ENCODE measurements at places on chromosomes 6 and 20.
A peak's percentile ranks its signal among the peaks of the same experiment; 100 is the strongest.

- DNase-seq = no peak
These were observed 554.5 kb upstream of the MAP3K7 start for GRCh38 chr6:91141346-91141745.

DNA sequence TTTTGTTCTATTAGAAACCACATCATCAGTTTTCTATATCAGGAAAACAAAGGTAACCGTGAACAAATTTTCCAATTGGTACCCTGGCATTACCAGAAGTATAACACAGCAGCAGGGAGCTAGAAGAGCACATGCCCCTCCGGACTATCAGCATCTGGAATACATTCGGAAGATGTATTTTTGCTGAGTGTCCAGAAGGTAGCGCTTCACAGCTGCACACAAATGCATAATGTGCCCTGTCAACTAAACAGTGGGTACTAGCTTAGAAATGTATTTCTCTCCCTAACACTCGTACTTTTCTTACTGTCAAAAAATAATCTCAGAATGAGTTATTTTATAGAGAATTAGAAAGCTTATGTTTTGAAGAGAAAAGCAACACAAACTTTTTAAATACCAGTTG lies 77.6 kb downstream of the HUS1B start:
- peak; percentile 33 for DNase-seq

DNA sequence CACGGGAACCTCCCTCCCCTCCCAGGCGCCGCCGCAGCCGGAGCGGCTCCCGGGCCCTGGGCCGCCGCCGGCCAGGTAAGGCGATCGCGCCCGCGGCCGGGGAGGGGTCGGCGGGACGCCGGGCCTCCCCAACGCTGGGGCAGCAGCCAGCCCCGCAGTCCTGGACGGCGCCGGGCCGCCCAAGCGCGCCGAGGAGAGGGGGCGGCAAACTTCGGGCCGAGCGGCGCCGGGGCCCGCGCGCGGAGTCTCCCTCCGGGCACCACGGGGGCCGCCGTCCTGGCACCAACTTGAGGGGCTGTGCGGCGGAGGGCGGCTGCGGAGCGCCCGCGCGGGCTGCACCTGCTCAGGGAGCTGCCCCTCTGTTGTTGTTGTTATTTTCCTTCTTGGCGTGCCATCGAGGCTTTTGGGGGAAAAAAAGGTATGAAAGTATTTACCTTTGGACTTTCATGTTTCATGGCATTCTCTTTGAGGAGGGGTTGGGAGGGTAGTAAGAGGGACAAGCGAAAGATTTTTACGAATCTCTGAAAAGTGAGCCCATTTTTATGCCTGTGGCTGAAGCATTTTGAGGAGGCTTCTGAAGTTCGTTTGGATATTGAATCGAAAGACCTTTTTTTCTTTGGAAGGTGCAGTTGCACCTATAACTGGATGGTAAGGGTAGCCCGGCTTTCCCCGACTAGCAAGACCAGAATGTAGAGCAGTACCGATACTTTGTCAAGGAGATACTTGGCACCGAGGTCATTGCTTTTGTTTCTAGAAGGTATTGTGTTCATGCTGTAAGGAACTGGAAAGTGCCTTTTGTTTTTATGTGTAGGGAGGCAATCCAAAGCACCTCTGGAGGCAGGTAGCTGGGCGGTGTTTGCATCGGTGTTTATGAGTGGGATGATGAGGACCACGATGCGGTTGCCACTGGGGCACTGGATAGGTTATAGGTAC lies at the start of gene RNF182:
Gene RNF182 (plus strand): TSS at position 4 of the 933 bp plus-strand sequence. CDS start 52,168 bp downstream, outside the sequence.
- DNase-seq = no peak

- no peak for DNase-seq
These were observed 1.9 kb upstream of the HMGA1 start for GRCh38 chr6:34234667-34235306.

DNA sequence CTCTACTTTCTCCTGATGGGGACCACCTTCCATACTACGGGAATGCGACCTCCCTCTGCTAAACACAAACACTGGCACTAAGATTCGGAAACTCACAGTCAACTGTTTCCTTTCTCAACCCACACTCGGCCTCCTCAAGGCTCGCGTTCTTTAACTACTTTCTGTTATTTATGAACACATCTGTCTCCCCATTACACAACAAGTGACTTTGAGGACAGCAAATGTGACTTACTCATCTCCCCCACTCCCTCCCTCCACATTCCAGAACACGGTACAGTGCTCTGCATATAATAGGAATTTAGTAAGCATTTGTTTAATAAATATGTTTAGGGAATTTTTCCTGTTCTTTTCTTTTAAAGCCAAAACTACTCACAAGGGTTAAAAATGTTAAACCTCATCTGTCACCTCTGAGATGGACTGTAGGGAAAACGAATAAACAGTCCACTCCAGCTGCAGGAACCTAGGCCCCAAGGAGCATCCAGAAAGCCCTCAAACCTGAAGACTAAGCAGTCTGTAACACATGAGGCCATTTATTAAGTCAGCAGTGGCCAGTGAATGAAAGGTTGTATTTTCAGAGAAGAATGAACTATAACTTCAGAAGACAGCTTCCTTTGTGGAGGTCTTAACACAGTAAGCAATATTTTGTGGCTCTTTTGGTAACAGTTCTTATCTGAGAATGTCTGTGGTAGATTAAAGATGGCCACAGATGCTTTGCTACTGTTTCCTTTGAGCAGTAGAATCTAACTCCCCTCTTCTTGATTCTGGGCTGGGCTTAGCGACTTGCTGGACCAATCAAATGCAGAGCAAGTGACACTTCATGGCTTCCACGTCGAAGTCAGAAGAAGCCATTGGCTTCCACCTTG lies 209.6 kb upstream of the DTNBP1 start:
- peak; percentile 94 for DNase-seq

- DNase-seq = peak; percentile 21
These were observed 74.6 kb upstream of the TAB2 start for GRCh38 chr6:149242883-149243282.

DNA sequence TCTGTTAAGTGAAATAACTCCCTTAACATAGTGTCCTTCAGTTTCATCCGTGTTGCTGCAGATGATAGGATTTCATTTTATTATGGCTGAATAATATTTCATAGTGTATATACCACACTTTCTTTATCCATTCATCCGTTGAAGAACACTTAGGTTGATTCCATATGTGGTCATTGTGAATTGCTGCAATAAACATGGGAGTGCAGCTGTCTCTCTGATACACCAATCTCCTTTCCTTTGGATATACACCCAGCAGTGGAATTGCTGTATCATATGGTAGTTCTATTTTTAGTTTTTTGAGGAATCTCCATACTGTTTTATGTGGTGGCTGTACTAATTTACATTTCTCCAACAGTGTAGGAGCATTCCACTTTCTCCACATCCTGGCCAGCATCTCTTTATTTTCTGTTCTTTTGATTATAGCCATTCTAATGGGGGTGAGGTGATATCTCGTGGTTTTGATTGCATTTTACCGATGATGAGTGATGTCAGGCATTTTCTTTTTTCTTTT lies 193.2 kb downstream of the SLC16A10 start:
- DNase-seq = no peak

- no peak for DNase-seq
These were observed 316.6 kb downstream of the THBS2 start for GRCh38 chr6:168937054-168937453.

DNA sequence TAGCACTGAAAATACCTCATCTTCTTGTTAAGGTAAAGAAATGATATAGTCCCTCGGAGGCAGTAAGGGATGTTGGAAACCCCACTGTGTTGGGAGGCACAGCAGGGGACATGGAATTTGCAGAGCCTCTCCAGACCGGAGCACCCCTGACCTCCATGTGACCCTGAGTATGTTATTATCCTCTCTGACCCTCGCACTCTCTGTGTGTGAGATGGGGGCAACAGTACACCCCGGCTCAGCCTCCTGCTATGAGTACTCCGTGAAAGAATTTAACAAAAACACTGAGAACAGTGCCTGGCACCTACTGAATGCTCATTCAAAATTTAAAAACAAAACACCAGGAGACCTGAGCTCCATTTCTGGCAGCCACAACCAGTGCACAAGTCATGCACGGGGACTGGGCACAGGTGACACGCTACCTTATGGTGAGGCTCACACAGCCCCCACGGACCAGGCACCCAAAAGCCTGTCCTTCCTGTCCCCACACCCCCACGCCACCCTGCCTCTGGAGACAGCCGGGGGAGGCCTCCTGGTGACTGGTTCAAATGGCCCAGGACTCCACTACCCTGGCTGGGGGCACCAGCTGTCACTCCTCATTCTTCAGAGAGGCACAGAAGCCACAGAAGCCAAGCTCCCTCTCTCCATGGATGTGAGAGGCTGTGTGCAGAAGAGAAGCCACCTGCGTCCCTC lies 6.1 kb downstream of the NINL start:
- DNase-seq = no peak

- DNase-seq = no peak
These were observed 32.7 kb downstream of the WDR27 start for GRCh38 chr6:169669147-169669546.

DNA sequence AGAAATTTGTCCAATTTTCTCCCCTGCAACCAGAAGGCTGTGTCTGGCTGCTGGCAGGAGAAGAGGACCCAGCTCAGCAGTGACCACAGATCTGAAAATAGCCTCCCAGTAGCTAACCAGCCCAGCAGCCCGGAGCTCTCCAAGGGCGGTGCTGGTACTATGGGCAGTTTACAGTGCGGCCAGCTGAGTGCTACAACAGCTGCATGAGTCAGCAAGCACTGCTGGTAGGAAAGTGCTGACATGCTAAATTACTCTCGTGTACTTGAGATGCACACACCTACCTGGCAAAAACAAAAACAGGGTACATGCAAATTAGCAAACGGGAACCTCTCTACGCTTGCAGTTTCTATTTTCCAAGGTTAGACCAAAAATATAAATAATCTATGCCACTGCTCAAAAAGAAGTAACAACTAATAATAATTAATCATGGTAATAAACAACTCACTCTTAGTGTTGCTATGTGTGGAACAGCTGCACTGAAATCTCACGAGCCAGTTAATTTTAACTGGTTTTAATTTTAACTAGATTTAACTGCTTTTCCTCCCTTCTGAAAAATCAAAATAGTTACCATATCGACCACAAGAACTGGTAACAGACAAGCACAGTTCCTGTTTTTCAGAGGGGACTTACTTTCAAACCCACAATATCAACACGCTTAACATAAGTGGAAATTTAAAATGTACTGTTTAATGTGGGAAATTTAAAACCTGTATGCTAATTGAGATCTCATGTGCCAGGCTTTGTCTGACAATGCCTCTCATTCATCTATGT lies 10.8 kb downstream of the BACH2 start:
- DNase-seq = peak; percentile 87

GRCh38 chr20:44104798-44105517 lies 82.0 kb downstream of the JPH2 start:
- peak; percentile 59 for DNase-seq

- DNase-seq = peak; percentile 76
These were observed 706 bp downstream of the ZNF184 start for GRCh38 chr6:27472182-27472616.

DNA sequence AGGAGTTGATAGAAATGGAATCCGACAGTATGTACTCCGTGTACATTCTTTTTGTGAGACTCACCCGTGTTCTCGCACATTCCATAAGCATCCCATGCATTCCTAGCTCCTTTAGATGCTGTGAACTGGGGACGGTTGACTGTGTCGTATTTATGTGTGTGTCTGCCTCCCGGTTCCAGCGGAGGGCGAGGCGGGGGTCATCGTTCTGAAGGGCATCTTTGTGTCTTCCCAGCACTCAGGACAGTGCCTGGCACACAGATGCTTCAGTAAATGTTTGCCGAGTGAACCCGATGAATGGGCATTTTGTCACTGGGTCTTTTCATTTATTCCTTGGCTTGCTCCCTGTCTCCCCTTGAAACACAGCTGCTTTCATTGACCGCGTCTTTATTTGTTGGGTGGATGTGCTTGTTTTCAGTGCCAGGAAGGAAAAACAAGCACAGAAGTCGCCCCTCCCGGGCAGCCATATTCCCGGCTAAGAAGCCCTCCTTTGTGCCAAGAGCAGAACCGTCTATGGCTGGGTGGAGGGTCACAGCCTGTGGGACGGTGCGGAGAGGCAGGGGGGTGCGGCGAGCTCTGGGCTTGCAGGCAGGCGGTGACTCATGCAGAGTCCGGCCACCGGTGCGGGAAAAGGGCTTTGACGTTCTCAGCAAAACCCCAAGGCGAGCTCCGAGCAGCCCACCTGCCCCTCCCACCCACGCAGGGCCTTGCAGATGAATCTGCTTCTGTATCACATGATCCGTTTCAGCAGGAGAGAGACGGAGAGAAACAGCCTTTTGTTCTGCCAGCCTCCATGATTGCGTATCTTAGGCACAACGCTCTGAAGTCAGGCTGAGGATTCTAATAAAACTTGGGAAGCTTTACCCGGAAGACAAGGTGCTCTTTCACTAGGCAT lies 11.2 kb upstream of the PSMG4 start:
- DNase-seq = peak; percentile 91

DNA sequence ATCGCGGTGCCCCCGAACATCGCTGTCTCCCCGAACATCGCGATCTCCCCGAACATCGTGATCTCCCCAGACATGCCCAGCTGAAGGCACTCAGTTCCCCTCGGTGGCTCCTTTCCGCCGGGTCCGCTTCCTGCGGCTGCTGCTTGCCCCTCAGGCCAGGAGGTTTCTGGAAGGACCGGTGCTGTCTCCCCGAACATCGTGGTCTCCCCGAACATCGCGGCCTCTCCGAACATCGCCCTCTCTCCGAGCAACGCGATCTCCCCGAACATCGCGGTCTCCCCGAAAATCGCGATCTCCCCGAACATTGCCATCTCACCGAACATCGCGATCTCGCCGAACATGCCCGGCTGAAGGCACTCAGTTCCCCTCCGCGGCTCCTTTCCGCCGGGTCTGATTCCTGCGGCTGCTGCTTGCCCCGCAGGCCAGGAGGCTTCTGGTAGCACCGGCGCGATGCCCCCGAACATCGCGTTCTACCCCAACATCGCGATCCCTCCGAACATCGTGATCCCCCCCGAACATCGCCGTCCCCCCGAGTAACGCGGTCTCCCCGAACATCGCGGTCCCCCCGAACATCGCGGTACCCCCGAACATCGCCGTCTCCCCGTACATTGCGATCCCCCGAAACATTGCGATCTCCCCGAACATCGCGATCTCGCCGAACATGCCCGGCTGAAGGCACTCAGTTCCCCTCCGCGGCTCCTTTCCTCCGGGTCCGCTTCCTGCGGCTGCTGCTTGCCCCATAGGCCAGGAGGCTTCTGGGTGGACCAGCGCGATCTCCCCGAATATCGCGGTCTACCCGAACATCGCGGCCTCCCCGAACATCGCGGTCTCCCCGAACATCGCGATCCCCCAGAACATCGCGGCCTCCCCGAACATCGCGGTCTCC lies 808 bp downstream of the ULBP1 start:
- DNase-seq = peak; percentile 24

- DNase-seq = no peak
These were observed 23.8 kb downstream of the MAN1A1 start for GRCh38 chr6:119325559-119326265.

DNA sequence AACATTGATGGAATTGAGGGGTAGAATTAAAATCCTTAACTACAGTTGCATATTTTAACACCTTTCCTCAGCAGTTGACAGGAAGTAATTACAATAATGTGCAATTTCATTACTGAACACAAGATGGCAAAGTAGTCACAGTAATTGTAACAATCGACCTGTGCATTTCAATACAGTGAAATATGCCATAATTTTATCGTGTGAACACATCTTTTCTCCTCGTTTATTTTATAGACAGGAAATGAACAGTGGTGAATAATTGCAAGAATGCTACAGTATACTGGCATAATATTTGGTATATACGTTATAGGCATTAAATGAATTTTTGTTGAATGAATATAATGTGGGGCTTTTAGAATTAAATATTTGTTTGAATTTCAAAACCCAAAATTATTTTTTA lies 25.0 kb downstream of the CYB5R4 start:
- peak; percentile 49 for DNase-seq

GRCh38 chr20:21503345-21503744 lies 10.5 kb downstream of the NKX2-2 start:
- DNase-seq = no peak
